ENCODE measurements at places on chromosomes 11 and 22.

DNA sequence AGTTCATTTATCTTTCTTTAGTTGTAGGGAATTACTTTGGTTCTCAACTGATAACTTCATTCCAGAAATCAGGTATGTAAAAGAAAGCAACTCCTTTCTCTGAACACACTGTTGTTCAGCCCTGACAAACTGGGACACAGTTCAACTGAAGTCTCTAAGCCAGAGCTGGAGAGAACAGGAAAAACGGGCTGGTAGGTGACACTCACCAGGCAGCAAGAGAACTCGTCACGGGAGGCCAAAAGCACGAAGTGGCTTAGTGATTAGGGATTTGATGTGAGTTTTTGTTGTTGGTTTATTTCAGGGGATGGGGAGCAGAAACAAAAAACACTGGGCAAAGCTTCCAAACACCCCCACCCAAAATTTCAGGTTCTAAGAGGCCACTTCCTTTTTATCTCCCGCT lies 54.1 kb downstream of the MYH9 start:
- H3K27ac ChIP-seq = peak overlapping the region; percentile 96
- H3K27me3 ChIP-seq = no peaks in the 10 kb centered on the region
- DNase-seq = peak; percentile 94
- peak overlapping the region; percentile 42 for H3K4me3 ChIP-seq

DNA sequence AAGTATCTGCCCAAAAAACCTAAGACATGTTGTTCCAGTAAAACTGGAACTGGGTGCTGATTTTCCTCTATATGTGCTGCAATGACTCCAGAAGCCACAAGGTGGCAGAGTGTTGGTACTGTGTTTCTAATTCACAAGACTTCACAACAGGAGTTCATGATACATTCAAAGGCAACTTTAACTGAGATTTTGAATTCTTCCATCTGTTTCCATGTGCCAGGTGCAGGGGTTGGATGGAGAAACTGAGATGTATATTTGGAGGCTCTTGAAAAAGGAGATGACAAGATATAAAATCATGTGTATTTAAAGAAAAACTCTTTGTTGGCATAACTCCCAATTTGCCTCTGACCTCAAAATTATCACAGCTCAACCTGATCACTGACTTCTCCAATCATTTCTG lies 1098.6 kb upstream of the CCDC90B start:
- no peaks in the 10 kb centered on the region for H3K4me1 ChIP-seq
- no peaks in the 10 kb centered on the region for H3K27me3 ChIP-seq
- no peaks in the 10 kb centered on the region for H3K36me3 ChIP-seq

DNA sequence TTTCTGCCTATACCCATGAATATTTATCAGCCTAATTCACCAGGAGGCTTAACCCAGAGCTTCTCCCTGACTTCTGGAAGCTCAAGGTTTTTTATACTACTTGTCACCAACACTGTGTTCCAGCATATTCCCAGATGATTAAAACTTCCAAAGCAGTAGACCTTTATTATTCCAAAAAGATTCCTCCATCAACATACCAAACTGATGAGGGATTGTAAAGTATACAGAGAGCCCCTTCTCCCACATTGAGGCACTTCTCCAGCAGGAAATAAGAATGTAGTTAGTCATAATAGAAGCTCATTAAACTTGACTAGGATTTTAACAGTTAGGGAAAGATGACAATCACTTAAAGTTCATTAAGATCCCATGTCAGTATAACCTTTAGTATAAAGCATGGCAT lies 51.4 kb upstream of the CEP126 start:
- no peak for DNase-seq
- H3K4me1 ChIP-seq = peaks cover 45% of the 10 kb centered on the region
- peak overlapping the region; percentile 33 for H3K27ac ChIP-seq
- H3K27me3 ChIP-seq = no peaks in the 10 kb centered on the region
- no peaks in the 10 kb centered on the region for H3K36me3 ChIP-seq

DNA sequence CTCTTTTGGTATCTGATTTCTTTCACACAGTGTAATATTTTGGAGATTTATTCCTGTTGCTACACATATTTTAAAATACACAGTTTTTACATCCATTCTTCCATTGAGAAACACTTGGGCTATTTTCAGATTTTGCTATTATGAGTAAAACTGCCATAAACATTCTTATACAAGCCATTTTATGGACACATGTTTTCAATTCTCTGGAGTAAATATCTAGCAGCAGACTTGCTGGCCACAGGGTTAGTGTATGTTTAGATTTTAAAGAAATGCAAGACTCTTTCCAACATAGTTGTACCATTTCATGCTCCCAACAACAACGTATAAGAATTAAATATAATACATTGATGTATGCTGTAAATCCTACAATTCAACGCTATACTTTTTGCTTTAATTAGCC lies 360.8 kb upstream of the PITPNB start:
- H3K4me3 ChIP-seq = no peak overlapping the region
- no peaks in the 10 kb centered on the region for H3K4me1 ChIP-seq
- H3K27me3 ChIP-seq = no peaks in the 10 kb centered on the region
- no peaks in the 10 kb centered on the region for H3K36me3 ChIP-seq
- H3K27ac ChIP-seq = no peak overlapping the region
- no peak for DNase-seq

- H3K4me1 ChIP-seq = no peaks in the 10 kb centered on the region
- no peaks in the 10 kb centered on the region for H3K36me3 ChIP-seq
- no peak for DNase-seq
- no peak overlapping the region for H3K4me3 ChIP-seq
These were observed 13.1 kb upstream of the ANGPTL5 start for GRCh38 chr11:101929294-101929915.

- no peak overlapping the region for H3K4me3 ChIP-seq
- no peak overlapping the region for H3K27ac ChIP-seq
These were observed 556.6 kb downstream of the MIAT start for GRCh38 chr22:27213766-27214581.

GRCh38 chr22:36571991-36572390 lies 43.0 kb upstream of the EIF3D start:
- no peak overlapping the region for H3K4me3 ChIP-seq
- no peak overlapping the region for H3K27ac ChIP-seq
- peak; percentile 47 for DNase-seq
- peaks cover 4% of the 10 kb centered on the region for H3K27me3 ChIP-seq
- peaks cover 6% of the 10 kb centered on the region for H3K4me1 ChIP-seq

GRCh38 chr11:117199053-117199915 lies at the start of gene TAGLN:
TSS of gene TAGLN (plus strand) at chr11:117199370. CDS start at chr11:117203014, 3,644 bp downstream.
- DNase-seq = peak; percentile 69
- H3K4me3 ChIP-seq = no peak within 1 kb of the TSS
- H3K27me3 ChIP-seq = no peaks in the 10 kb centered on the region
- no peaks in the 10 kb centered on the region for H3K36me3 ChIP-seq

- no peaks in the 10 kb centered on the region for H3K4me1 ChIP-seq
- no peak overlapping the region for H3K4me3 ChIP-seq
- no peaks in the 10 kb centered on the region for H3K27me3 ChIP-seq
- DNase-seq = no peak
- H3K27ac ChIP-seq = no peak overlapping the region
These were observed 14.4 kb downstream of the MMP7 start for GRCh38 chr11:102516179-102516578.

- H3K27ac ChIP-seq = no peak overlapping the region
- no peak overlapping the region for H3K4me3 ChIP-seq
- H3K36me3 ChIP-seq = peaks cover 96% of the 10 kb centered on the region
- H3K27me3 ChIP-seq = no peaks in the 10 kb centered on the region
- DNase-seq = no peak
These were observed 67.6 kb downstream of the CD44 start for GRCh38 chr11:35206616-35207015.

DNA sequence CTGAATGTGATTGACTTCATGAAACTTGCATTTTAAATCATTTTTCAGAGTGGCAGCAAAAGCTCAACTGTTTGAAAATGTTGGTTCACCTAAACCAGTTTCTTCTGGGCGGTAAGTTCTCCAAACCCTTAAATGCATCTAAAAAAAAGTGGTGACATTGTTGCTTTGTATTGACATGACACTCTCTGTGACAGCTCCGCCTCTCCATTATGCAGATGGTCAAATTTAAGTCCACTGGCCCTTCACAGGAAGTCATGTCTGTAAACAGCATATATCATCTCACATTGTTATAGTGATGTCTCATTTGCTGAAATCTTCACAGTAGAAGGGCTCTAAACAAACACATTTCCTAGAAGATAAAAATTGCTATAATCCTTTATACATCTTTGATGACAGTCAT lies 150.7 kb downstream of the PGR start:
- no peak overlapping the region for H3K27ac ChIP-seq
- DNase-seq = no peak
- no peaks in the 10 kb centered on the region for H3K27me3 ChIP-seq
- no peak overlapping the region for H3K4me3 ChIP-seq
- H3K4me1 ChIP-seq = no peaks in the 10 kb centered on the region
- H3K36me3 ChIP-seq = no peaks in the 10 kb centered on the region

DNA sequence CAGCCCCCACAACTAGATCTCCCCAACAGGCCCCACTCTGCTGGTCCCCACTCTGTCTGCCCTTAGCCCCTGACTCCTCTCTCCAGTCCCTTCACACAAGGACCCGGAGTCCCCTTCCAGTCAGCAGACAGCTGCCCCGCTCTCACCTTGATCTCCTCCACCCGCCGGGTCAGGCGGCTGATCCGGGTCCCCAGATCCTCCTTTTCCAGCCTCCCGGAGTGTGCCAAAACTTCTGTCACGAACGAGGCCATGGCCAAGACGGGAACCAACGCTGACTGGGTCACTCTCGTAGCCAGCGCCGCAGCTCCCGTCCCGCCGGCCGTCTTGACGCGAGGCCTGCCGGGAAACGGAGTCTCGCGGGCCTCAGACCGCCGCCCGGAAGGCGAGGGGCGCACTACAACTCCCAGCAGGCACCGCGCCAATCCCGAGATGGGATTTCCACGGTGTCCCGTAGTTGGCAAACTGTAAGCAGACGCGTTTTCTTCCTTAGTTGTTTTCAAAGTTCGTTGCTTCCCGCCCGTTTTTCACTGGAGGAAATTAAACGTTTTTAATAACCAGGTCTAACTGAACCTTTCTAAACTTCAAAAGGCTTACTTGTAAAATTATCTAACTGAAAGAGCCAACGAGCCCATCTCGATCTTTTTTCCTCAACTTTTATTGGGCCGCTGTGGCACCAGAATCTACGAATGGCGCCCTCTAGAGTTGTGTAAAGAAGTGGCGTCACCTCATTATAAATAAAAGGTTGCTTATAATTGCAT lies at the start of gene ZW10:
Gene ZW10, minus strand, starts transcription at position 277 of the 758 bp plus-strand sequence. Its CDS starts 26 bp downstream, at position 251.
- peaks cover 3% of the 10 kb centered on the region for H3K36me3 ChIP-seq
- H3K4me3 ChIP-seq = peak within 1 kb of the TSS; percentile 79
- peaks cover 11% of the 10 kb centered on the region for H3K4me1 ChIP-seq
- H3K27me3 ChIP-seq = peaks cover 4% of the 10 kb centered on the region
- DNase-seq = peak; percentile 96

DNA sequence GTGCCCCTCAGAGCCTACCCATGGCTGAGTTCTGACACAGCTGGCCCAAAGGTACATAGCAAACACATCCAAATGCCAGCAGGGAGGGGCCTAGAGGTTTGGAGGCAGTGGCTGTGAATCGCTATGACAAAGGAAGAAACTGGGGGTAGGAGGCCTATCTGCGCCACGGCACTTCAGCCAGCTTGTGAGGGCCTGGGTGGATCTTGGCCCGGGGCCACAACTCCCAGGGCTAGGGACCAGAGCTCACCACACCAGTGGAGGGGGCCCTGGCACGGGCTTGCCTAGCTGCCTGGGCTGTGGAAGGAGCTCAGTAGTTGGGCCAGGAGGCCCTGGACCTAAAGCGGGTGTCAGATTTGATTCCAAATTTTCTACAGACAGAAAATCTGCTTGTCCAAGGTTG lies 9.4 kb upstream of the NAP1L4 start:
- H3K27ac ChIP-seq = no peak overlapping the region
- no peaks in the 10 kb centered on the region for H3K36me3 ChIP-seq
- no peak for DNase-seq
- no peaks in the 10 kb centered on the region for H3K27me3 ChIP-seq

GRCh38 chr11:127791844-127792243 lies 791.3 kb upstream of the KIRREL3 start:
- H3K4me1 ChIP-seq = no peaks in the 10 kb centered on the region
- H3K4me3 ChIP-seq = no peak overlapping the region
- no peak for DNase-seq
- no peaks in the 10 kb centered on the region for H3K36me3 ChIP-seq

DNA sequence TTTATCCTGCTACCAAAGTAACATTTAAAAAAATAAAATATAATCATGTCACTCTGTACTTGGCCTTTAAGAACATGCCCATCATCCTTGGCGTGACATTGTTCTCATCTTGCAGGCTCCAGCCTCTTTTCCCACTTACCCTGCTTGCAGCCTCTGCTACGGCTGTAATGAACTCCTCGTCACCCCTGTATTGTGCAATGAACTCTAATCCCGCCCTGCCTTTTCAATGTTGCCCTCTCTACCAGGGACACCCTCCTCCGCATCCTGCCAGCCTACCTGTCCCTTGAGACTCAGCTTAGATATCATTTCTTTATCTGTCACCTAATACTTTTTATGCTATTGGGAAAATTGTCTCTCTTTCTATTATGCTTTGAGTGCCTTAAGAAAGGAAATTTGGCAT lies 12.6 kb upstream of the MMP20 start:
- no peaks in the 10 kb centered on the region for H3K4me1 ChIP-seq
- no peak overlapping the region for H3K4me3 ChIP-seq
- no peak for DNase-seq
- no peak overlapping the region for H3K27ac ChIP-seq

DNA sequence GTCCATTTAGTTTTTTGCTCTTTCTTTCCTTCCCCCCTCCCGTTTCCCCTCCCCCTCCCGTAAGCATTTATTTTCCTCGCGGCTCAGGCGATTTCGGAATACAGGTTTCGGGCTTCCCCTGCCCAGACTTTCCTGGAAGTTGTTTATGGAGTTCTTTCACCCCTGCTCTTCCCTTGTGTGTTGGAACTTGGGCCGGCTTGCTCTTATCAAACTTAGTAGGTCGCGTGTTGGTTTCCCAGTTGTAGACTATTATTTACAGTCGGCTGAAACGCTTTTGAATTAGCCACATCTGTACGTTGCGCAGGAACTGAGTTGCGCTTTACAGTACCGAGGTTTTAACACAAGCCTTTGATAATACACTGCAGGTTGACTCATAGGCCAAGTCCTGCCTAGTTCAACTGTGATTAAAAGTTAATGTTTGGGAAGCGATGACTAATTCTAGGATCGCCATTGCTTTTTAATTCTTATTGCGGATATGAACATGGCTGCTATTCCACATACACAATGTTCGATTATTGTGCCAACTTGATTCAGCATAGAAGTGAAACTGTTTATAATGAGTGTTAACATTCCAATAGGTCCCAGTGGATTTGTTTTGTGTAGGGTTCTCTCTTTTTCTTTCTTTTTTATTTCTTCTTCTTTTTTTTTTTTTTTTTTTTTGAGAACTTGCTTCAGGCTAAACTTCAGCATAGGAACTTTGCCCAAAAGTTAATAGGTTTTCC lies 1.7 kb downstream of the YAP1 start:
- H3K4me3 ChIP-seq = peak overlapping the region; percentile 72
- H3K27ac ChIP-seq = peak overlapping the region; percentile 96
- H3K36me3 ChIP-seq = peaks cover 31% of the 10 kb centered on the region
- H3K27me3 ChIP-seq = no peaks in the 10 kb centered on the region
- H3K4me1 ChIP-seq = peaks cover 56% of the 10 kb centered on the region

DNA sequence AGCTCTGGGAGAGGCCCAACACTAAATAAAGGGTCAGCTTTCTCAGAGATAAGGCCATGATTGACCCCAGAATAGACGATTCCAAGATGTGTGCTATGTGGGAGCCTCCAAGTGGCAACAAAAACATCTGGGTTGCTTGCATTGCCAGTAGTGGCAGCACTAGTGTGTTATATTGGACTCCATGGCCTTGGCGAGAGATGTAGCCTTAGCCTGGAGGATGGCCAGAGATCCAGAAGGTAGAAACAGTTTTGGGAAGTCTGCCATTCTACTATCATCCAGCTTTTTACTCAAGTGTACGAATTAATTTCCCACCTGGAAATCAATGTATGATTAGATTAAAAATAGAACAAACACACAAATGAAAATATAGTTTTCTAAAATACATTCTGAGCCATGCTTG lies 3.0 kb downstream of the OR8D4 start:
- no peak for DNase-seq
- H3K4me3 ChIP-seq = no peak overlapping the region
- H3K4me1 ChIP-seq = no peaks in the 10 kb centered on the region
- H3K27ac ChIP-seq = no peak overlapping the region
- no peaks in the 10 kb centered on the region for H3K36me3 ChIP-seq
- H3K27me3 ChIP-seq = 0 out of 2 replicates have a peak, but pooled peaks cover 12% of the 10 kb centered on the region
